ENCODE measurements at places on chromosomes 2 and 18. TPM values are rescaled to one million over a fixed set of nuclear protein-coding genes. Genes with fewer than 3 reads are reported as not detected.
A peak's percentile ranks its signal among the peaks of the same experiment; 100 is the strongest.

Gene SPDYA
- 0.92 TPM for total RNA-seq

- DNase-seq: no peak
Observed at GRCh38 chr2:225742487-225742886, 343.0 kb downstream of the NYAP2 start.

Gene SLC9A4
- 0.07 TPM for total RNA-seq

DNA sequence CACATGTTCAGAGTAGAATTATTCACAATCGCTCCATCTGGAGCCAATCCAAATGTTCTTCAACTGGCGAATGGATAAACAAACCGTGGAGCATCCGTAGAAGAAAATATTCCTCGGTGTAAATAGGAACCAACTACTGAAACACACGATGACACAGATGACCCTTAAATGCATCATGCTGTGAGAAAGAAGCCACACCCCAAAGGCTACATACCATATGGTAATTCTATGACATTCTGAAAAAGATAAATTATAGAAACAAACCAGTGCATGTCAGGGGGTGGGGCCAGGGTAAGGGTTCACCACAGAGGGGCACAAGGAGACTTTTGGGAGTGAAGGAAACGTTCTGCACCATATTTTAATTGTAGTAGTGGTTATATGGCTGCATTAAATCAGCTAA is 312.2 kb upstream of the SMIM21 start:
- no peak for DNase-seq

GRCh38 chr18:34661464-34662087 is 48.5 kb upstream of the DTNA start:
- peak; percentile 62 for DNase-seq

DNA sequence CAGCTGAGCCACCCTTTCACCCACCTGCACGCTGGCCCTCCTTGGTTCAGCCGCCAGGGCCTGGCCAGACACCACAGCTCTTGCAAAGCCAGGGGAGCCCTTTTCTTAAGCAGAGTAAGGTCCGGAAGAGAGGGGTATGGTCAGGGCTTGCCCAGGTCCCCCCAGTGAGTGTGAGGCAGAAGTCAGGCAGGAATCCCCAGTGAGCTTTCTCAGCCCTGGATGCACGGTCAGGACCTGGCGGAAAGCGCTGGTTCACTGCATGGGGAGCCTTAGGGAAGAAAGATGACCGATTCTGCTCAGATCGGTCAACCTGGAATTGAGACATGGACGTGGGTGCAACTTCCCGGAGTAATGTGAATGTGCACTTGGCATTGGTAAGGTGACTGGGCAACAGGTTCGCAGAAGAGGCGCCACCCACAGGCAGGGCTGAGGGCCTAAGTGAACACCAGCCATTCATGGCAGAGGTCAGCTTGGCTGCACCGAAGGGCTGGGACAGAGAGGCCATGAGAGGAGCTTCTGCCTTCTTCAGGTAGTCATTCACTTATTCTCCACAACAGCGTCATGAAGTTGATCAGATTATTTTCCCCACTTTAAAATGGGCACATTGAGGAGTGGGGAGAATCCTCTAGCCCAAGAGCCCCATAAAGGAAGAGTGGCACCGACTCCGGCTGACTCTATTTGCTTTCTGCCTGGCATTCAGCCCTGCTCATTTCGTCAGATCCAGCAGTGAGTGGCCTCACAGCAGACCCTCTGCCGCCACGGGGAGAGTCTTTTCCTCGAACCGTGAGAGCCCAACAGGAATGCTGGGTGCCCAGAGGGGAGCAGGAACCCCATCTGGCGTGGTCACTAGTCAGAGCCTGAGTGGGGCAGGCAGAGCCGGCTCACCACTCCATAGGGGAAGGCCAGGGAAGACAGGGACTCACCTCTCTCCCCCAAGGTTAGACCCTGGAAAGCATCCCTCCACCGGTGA is 35.8 kb downstream of the SCTR start:
- no peak for DNase-seq

DNA sequence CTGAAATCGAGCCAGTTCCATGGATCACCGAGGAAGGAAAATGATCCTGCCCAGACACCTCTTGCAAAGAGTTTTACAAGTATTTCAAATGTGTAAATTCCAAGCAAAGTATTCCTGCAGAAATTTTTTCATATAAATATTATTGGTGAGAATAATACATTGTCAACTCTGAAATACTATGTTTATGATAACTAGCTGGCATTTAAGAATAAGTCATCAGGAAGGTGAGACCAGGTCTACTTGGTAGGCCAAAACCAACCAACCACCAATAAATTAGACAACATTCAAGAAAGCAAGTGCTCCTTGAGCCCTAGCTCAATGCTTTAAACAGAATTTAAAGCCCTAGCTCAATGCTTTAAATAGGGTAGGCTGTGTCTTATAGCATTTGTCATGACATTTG is 21.7 kb downstream of the SCN7A start:
- DNase-seq: no peak

Gene NEB
- total RNA-seq: 3.6 TPM

- no peak for DNase-seq
Observed at GRCh38 chr2:236221798-236222197, 42.4 kb downstream of the ASB18 start.

DNA sequence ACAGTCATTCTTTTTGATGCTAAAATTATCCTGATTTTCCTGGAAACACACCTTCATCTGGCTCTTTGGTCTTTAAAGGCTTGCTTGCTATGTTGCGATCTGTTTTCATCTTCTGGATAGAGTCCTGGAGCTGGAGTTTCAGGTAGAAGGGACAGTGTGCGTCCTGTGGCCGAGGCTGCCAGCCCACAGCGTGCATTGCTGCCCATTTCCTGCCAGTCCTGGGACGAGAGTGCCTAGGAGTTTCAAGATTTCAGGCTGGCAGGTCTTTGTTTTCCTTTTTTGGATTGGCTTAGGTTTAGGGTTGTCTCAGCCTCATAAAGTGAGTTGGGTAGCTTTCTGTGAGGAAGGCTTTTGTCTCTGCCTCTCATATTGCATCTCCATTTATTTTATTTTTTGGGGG is 14.5 kb downstream of the DGKD start:
- no peak for DNase-seq

DNA sequence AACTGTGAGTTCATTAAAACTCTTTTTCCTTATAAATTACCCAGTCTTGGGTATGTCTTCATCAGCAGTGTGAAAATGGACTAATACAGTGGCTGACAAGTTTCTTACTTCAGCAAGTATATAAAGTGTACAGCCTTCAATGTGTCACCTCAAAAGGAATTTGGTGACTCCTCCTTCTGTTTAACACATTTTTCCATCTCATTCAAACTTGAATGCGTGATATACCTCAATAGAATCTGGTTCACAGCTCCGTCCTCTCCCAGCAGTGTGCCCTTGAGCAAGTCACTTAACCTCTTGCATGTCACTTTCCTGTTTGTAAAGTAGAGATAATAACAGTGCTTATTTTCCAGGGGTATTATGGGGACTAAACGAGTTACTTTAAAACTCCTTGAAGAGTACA is 159.6 kb downstream of the CCBE1 start:
- DNase-seq: no peak

DNA sequence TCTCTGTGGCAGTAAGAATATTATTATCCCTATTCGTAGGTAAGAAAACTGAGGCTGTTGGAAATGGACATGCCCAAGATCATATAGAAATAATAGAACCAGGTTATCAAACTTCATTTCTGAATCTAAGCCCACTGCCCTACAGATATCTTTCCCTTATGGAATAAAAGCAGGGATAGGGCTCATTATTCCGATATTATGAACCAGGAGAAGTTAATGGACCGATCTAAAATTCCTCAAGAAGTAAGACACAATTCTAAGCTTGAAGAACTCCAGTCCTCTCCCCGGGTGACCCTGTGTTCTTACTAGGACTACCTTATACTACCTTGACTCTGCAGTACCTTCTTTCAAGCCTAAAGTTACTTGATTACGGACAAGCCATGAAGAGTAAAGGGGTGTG is 8.4 kb upstream of the MYCN start:
- DNase-seq: no peak

DNA sequence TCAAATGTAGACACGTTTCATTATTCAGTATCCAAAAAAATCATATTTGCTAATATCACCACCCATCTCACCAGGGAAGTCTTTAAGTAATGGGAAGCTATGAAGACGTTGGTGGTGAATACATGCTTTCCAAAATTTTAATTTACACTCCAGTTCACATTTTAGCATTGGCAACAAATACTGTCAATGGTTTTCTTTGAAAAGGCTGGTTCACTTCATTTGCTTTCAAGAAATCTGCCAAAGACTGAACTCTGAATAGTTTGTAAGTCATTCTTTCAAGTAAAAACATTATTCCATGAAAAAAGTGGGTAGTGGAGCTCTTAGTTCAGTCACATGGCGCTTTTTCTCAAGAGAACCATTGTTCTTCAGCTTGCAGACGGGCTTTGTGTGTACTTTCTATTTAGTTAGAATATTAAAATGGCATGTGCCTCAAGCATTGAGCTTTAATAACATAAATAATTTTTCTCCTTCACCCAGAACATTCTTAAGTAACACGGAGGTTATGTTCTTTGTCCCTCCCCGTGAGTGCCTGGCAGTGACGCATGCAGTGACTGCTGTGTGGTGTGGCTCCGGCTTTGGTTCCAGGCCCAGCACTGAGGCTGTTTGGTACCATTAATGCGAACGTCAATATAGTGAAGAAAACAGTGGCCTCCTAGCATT is 300.0 kb upstream of the HDAC4 start:
- no peak for DNase-seq

DNA sequence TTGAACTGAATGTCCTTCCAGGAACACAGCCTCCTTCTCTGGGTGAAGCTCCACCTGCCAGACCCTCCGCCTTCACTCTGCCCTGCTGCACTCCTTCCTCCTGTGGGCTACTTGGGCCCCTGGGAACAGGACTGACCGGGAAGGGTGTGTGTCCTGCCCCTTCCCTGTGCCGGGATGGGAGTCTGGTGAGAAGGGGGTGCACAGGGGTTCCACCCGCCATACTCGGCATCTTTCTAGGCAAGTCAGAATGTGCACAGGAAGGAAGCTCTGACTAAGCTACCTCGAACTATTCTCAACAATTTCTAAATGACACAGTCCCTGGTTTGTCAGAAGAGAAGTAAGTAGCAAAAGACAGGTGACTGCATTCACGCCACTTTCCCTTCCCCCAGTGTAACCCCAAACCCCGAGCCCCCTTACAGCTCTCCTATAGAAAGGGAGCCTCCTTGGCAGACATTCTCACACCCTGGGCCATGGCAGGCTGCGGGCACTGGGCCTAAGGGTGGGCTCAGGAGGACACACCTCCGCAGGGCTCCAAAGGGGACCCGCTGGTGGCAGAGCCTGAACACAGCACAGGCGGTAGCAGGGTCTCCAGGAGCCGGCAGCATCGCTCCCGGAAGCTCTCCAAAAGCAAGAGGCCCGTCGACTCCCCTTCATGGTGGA is 184.1 kb downstream of the HDAC4 start:
- DNase-seq: peak; percentile 14

Gene ATP6V1B1
- total RNA-seq: 0.77 TPM

Gene IL37
- not detected for total RNA-seq

- DNase-seq: no peak
Observed at GRCh38 chr18:69064063-69064462, 266.2 kb downstream of the CCDC102B start.

Gene SMYD1
- not detected for total RNA-seq

DNA sequence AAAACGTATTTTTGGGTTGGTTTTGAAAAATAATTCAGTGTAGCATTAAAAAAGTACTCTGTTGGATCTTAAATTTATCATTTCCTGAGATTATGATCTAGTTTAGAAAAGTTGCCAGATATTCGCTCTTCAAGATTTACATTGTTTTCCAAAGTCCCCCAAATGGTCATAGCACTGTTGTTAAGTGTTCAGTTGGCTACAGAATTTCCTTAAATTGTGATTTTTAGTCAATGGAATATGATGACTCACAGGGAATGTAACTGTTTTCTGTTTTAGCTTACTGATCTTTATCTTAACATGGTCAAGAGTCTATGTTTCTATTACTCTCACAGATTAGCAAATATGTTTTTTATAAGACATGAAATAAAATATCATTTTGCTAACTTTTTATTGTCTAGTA is 23.2 kb downstream of the PLCL1 start:
- DNase-seq: peak; percentile 89

- DNase-seq: no peak
Observed at GRCh38 chr2:139850254-139850890, 1070.2 kb upstream of the NXPH2 start.

Gene CPO
- not detected for total RNA-seq

- no peak for DNase-seq
Observed at GRCh38 chr2:156908825-156909224, 348.7 kb upstream of the GALNT5 start.

Gene PSMA8
- not detected for total RNA-seq

DNA sequence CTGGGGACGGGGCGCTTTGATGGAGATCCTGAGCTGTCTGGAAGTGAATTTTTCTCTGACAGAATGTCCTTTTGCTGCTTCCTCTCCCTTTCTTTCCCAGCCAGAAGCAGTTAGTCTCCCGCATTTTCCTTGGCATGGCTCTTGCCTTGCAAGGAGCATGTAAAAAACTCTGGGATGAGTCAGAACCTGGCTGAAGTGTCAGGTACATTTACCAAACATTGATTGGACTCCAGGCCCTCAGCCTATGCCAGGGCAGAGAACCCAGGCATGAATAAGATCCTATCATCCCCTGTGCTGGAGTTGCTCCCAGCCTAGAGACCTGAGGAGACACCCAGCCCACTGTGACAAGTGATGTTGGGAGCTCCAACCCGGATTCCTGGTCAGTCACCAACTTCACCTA is 21.6 kb downstream of the STON1 start:
- DNase-seq: no peak

- no peak for DNase-seq
Observed at GRCh38 chr2:115369400-115369799, 927.0 kb downstream of the DPP10 start.

DNA sequence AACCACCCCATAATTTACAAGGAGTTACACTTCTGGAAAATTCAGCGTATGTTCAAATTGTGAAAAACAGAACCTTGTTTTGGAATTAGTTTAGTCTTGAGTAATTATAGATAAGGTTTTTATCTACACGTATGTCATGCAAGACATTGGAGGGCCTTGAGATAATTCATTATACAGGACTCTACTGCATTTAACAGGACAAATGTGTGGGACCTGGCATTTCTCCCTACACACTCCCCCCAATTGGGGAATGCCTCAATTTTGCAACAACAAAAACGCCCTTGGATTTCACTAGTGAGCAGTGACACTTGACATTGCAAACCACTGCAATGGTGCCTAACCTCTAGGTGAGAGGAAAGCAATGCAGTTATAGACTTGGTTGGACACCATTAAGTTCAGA is 11.4 kb downstream of the SLC1A4 start:
- DNase-seq: no peak

GRCh38 chr2:201452922-201453643 is 1.5 kb downstream of the STRADB start:
- no peak for DNase-seq

- no peak for DNase-seq
Observed at GRCh38 chr2:31372097-31372496, 42.4 kb downstream of the XDH start.

- peak; percentile 8 for DNase-seq
Observed at GRCh38 chr2:70029814-70030409, 57.4 kb upstream of the PCBP1 start.

- no peak for DNase-seq
Observed at GRCh38 chr2:98664323-98664722, 55.9 kb downstream of the UNC50 start.

All from endothelial cell of umbilical vein (primary cell).